ENCODE measurements at places on chromosomes 12 and 14.

GRCh38 chr14:68794130-68794850 is 1.4 kb upstream of the ZFP36L1 start:
- DNase-seq = peak; percentile 86

- DNase-seq = no peak
Measured at GRCh38 chr14:74634964-74635363, 22.9 kb upstream of the LTBP2 start.

- DNase-seq = no peak
Measured at GRCh38 chr12:53694756-53695151, 18.9 kb upstream of the ATP5MC2 start.

- no peak for DNase-seq
Measured at GRCh38 chr14:21528381-21529348, 2.5 kb upstream of the SALL2 start.

DNA sequence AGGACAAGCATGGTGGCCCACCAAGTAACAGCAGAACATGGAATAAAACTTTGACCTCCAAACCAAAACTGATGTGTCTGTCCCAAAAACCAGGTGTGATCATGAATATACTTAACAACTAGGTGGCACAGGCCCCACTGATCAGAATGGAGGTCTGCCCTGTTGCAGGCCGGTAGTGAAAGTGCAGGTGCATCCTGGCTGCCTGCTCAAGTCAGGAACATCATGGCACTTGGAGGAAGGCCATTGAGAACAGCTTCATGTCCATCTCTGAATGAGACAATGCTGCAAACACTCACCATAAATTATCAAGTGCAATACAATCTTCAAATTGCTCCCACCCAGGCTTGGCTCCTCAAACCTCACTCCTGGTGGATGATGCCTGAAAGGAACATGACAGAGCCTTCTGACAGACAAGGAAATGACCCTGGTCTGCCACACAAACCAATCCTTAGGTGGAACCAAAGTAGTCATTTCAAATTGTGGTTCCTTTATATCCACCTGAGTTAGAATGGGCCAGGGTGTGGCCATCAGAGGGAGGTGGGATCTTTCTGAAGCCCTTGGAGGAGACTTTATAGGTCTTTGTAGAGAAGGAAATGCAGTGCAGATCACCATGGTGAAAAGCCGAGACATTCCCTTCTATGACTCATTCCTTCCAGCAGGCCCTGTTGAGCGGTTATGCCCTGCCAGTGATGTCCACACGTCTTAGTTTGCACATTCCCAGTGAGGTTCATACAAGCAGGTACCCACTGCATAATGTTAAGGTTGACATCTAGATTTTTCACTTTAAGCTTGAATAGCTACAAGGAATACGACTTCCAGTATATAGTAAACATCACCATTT is 36.0 kb downstream of the EGLN3 start:
- DNase-seq = no peak

DNA sequence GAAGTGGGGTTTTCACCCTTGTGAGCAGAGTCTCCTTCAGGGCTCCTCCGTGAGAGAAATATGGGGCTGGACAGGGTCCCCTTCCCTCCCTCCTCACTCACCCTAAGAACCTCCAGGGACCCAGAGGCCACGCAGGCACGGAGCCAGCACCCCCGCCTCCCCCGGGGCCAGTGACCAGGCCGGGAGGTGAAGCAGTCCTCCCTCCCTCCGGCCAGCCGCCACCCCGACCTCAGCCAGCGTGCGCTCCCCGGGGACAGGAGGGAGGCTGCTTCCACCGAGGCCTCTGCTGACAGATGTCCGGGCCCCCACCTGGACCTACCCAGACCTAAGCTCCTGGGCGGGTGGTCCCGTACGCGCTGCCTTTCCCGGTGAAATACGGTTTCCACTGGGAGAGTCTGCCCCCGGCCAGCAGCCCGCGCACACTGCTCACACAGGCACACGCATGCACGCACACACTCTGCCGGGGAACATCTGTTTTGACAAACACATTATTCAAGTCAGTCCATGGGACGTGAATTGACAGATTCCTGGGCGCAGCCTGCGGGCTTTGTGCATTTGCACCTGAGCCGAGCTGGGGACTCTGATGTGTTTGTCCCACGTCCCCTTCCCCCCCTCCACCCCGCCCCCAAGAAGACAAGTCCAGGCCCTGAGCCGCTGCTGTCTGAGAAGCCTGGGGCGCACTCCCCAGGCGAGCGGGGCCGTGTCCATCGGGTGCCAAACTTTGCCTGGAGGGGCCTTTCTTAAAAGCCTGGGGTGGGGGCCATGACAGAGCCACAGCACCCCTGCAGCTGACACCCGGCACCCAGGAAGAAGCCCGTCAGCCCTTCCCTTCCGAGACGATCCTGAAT is 725 bp downstream of the RIMBP2 start:
- DNase-seq = no peak

- no peak for DNase-seq
Measured at GRCh38 chr12:59372956-59373355, 222.9 kb upstream of the SLC16A7 start.

- DNase-seq = no peak
Measured at GRCh38 chr12:115756804-115757203, 520.7 kb downstream of the MED13L start.

GRCh38 chr12:108757856-108758255 is 26.5 kb upstream of the CORO1C start:
- no peak for DNase-seq

GRCh38 chr12:93895089-93895445 is 217.9 kb downstream of the CRADD start:
- no peak for DNase-seq

DNA sequence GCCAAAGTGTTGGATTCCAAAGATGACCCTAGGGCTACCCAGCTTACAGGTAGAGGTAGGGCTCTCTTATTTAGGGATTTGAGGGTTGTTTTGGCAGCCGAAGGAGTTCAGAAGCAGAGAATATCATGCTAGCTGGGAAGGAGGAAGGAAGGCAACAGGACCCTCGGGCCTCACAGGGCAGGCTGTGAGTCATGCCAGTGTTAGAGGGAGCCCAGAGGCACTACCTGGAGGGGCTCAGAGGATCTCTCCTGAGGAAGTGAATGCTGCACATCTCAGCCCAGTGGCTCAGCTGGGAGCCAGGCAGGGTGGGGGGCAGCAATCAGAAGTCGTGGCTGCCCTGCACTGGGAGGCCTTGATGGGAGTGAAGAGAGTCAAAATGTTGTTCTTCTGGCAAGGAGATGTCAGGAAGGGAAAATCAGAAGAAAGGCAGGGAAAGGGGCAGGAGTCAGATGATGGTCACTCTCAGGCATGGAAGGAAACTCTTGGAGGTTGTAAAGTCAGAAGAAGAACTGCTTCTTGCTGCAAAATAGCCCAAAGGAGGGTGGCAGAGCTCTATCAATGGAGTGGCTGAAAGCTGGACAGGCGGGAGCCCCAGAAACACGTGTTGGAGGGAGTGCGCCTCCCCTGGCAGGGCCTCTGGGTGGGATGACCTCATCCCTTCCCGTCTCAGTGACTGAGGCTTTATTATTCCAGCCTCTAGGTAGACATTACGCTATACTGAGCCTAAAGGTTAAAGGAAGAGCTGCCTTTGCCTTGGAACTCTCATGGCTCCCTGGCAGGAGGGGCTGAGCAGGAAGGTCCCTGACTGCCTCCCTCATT is 141.3 kb downstream of the SMOC1 start:
- no peak for DNase-seq

GRCh38 chr12:24608637-24609285 is 340.1 kb downstream of the BCAT1 start:
- no peak for DNase-seq

DNA sequence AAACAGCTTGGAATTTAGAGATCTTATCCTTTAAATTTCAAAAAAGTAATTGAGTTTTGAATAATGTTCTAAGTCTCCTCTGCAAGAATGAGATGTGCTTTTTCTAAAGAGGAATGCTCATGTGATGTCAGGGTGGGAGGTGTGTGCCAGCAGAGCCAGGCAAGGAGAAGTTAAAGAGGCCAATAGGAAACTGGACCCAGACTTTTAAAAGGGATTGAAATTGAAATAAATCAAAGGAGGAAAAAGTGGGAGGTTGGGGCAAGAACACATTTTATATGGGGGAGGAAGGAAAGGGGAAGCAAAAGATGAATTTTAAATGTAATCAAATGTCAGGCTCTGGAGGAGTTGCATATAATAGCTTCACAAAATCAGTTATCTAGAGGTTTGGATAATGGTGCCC is 126.1 kb downstream of the FIGNL2 start:
- DNase-seq = no peak

- no peak for DNase-seq
Measured at GRCh38 chr12:22624548-22624869, 462 bp upstream of the ETNK1 start.

DNA sequence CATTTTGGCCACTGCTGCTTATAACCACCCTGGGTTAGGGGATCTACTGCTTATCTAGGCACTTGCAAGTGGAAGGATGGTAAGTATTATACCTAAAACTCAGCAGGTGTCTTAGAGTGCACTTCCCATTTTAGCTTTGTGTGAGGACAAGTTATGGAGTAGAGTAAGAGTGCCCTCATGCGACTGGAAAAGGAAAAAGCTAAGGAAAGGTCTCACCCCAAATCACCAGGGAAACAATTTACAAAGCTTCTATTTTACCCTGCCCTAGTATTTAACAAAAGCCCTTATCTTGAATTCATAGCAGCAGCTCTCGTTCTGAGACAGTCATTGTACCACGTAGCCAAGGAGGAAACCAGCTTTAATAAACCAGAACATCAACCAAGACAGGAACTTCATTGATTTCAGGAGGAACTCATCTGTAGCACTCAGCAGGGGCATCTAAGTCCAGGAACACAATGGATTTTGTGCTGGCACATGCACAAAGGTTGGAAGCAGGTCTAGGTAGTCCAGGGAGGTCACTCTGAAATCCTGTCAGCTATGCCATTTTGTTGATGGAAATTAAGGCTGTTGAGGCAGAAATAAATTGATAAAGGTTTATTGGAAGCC is 2.9 kb downstream of the RDH12 start:
- no peak for DNase-seq

DNA sequence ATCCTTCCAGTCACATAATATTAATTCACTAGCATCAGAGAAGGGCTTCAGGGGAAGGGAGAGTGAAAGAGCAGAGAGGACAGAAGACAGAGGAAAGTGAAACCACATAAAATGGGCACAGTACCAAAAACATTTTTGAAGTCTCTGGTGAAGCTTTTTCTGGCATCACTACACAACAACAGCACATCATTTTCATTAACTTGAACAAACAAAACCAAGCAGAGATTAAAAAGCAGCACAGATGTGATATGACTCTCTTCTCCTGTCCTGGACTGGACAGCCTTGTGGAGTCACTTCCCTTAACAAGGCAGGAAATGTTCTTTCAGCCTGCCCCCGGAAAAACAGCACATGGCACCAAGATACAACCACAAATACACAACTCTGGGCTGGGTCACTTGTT is 112.0 kb downstream of the TSPAN8 start:
- no peak for DNase-seq

DNA sequence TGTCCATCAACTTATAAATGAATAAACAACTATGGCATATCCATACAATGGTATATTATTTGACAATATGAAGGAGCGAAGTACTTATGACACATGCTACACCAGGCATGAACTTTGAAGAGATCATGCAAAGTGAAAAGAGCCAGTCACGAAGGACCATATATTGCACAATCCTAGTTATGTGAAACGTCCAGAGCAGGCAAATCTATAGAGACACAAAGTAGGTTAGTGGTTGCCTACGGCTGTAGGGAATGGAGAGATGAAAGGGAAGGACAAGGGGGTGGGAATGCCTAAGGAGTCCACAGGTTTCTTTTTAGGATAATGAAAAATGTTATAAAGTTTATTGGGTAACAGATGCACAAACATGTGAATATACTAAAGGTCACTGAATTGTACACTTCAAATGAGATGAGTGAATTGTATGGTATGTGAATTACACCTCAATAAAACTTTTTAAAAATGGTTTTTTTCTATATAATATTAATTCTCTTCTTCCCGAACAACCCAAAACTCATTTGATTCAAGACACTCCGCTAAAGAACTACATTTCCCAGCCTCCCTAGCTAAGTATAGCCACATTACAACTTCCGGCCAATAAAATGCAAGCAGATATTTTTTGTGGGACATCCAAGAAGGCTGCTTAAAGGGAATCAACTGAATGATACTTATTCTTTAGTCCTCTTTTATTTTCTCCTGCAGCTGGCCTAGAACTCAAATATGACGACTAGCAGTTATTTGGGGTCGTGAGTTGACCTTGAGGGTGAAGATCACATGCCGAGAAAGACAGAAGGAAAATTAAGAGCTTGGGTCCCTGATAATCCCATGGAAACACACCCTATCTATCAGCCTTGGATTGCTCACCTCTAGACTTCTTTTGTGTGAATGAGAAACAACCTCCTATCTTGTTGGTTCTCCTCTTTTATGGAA is 187.2 kb downstream of the TTC8 start:
- DNase-seq = no peak

DNA sequence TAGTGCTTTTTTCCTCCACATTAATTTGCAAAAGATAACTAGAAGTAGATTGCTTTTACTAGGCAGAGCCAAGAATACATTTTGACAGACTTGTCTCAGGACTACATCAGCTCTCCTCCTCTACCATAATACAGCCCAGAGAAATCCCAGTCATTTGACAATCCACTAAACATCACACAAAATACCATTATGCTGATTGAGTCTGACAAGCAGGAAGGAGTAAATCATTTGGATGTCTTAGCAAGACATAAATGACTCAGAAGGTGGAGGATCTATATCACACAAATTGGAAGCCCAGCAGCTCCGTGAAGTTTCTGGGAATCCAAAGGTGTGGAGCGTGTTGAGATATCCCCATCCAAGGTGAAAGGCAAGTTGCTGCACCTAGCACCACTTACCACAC is 75.4 kb upstream of the FKBP4 start:
- DNase-seq = no peak

DNA sequence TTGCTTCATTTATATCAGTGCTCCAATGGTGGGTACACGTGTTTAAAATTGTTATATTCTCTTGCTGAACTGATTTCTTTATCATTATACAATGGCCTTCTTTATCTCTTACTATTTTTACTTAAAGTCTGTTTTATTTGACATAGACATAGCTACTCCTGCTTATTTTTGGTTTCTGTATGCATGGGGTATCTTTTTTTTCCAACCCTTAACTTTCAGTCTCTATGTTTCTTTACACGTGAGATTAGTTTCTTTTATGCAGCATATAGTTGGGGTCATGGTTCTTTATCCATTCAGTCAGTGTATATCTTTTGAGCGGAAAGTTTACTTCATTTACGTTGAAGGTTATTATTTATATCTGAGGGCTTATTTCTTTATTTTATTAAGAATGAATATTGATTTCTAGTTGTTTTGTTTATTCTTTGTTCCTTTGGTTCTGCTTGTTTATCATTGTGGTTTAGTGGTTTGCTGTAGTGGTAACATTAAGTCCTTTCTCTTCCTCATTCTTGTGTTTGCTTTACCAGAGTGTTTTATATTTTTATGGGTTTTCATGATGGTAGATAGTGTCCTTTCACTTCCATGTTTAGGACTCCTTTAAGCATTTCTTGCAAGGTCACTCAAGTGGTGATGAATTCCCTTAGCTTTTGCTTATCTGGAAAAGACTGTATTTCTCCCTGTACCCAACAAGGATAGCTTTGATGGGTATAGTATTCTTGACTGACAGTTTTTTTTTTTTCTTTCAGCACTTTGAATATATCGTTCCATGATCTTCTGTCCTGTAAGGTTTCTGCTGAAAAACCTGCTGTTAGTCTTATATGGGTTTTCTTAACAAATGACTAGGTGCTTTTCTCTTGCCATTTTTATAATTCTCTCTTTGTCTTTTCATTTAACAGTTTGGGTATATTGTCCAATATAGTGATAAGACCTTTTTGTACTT is 38.3 kb upstream of the FAR2 start:
- no peak for DNase-seq

Data from activated naive CD4-positive, alpha-beta T cell treated with anti-CD3 and anti-CD28 coated beads, Interleukin-2, amount 50 U/mL, for 16 hours (primary cell).